Left cardiac atrium (tissue), 4 donors: ENCODE measurements at places on chromosomes 13 and 19. TPM values are rescaled to one million over a fixed set of nuclear protein-coding genes. Genes with fewer than 3 reads are reported as not detected.

DNA sequence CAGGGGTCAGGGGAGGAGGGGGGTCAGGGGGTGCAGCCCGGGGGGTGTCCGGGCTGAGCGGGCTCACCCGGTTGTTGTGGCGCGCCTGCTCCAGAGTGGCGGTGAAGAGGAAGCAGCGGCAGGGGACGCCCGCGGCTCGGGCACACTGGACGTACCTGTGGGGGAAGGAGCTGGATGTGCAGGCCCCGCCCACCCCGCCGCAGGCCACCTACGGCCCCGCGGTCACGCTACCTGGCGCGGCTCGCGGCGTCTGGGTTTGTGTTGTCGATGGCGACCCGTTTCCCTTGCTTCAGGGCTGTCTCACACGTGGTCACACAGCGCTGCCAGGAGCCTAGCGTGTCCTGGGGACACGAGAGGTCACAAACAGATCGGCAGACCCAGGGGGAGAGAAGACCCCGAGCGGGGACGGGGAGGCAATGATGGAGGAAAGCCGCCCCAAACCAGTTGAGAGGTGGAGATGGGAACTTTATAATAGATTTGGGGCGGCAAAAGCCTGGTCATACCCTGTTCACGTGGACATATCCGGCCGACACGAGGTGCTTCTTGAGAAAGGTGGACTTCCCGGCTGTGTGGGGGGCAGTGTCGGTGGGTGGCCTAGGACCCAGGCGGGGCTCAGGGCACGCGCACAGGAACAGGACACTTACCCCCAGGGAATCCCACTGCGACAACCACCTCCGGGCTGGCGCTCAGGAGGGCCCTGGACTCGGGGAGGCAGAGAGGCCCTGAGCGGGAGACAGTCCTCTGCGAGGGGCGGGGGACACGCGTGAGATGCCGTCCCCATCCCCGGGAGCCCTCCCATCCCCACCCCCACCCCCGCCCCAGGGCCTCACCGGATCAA is 5.6 kb downstream of the PNKP start:
- DNase-seq, result no peak

- DNase-seq, result no peak
Measured at GRCh38 chr19:48627201-48627864, 8.0 kb downstream of the SPHK2 start.

DNA sequence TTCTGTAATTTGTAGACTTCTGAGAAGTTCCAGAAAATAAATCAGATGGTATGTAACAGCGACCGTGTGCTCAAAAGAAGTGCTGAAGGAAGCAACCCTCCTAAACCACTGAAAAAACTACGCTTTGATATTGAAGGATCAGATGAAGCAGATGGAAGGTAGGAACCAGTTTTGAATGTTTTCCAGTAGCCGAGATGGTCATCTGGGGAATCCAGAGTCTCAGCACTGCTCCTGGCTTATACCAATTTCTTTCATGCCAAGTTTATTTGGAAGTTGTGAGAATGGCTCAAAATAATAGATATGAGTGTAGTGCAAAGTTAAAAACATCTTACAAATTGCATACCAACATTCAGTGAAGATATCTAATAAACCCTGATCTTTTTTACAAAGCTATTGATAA is 56.2 kb downstream of the RCBTB2 start:
- no peak for DNase-seq

Gene C19orf44
- 2.4 TPM for total RNA-seq

Gene WDR88
- total RNA-seq, result not detected

Gene ZSCAN4
- total RNA-seq, result not detected

Gene GDF15
- total RNA-seq, result 1.5 TPM

Gene RASL11A
- total RNA-seq, result 15.6 TPM

Gene B3GNT8
- total RNA-seq, result 1.4 TPM

Gene RAB3A
- 29.2 TPM for total RNA-seq

- no peak for DNase-seq
Measured at GRCh38 chr19:4260613-4261191, 13.8 kb downstream of the YJU2 start.

Gene PNMA8A
- total RNA-seq, result 13.9 TPM

Gene OPA3
- total RNA-seq, result 19.1 TPM

GRCh38 chr19:33406521-33407139 is 33.1 kb downstream of the CEBPG start:
- peak; percentile 65 for DNase-seq

- DNase-seq, result no peak
Measured at GRCh38 chr13:78636495-78636894, 22.5 kb downstream of the OBI1 start.

Gene PALM3
- 0.50 TPM for total RNA-seq

DNA sequence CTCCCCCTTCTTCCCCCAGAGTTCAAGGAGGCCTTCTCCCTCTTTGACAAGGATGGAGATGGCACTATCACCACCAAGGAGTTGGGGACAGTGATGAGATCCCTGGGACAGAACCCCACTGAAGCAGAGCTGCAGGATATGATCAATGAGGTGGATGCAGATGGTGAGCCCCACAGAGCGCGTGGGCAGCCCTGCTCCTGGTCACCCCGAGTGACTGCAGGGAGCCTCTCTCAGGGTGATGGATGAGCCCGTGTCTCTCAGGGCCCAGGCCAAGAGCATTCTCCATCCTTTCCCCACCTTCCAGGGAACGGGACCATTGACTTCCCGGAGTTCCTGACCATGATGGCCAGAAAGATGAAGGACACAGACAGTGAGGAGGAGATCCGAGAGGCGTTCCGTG is 7.0 kb downstream of the CALM3 start:
- DNase-seq, result peak; percentile 12
